ENCODE measurements at places on chromosomes 16 and 17.
A peak's percentile ranks its signal among the peaks of the same experiment; 100 is the strongest.

DNA sequence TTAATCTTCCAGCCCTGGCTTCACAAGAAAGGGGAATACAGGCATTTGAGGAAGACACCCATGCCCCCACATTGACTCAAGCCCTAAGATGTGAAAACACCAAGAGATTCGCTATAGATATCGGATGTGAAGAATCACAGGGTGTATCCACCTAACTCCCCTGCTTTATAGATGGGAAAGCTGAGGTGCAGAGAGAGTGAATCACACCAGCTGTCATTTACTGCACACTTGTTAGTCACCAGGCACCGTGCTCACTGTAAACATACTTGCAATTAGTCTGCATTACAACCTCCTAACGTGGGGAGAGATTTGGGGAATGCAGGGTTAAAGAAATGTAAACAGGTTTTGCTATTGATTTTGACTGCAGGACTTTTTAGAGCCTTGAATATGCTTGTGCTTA is 325.5 kb downstream of the C16orf95 start:
- no peak for DNase-seq

- DNase-seq = no peak
These were observed 26.4 kb downstream of the DUS2 start for GRCh38 chr16:68049449-68049848.

DNA sequence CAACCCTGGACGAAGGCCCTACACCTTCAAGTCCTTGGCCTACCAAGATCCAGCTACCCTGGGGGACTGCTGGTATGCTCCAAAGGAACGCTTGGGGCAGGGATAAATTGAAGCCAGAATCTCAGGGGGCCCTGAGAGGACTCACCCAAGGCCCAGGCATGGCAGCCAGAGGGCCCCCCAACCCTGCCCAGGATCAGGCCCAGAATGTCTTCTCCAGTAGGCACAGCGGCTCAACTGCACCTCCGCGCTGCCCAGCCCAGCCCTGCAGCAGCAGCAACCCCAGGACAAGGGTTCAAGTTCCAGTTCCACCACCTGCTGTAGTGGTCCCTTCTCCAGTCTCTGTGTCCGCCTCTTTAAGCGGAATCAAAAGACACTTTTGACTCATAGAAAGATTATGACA is 2.2 kb downstream of the TFAP4 start:
- peak; percentile 18 for DNase-seq

DNA sequence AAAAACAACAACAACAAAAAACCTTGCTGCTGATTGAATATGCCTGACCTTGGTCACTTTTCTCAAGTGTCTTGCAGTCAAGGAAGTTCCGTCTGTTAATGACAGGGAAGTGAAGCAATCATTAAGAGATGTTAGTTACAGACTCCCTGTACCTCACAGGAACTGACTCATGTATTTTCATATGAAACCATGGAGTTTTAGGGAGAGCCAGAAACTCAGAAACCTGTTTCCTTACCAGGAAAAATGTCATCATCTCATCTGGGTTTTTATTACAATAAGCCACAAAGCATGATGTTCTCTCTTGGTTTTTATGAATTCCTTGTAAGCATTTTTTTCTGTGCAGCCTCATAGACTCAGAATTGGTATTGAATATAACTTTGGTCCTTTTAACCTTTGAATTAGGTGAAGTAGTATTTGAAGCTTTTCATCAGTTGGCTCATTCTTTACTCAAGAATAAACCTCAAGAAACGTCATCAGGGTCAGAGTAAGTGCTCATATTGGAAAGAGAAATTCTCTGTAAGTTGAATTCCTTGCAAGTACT is 10.3 kb downstream of the LYRM1 start:
- no peak for DNase-seq

- DNase-seq = no peak
These were observed 94.4 kb upstream of the CPHXL start for GRCh38 chr16:75820672-75821071.

DNA sequence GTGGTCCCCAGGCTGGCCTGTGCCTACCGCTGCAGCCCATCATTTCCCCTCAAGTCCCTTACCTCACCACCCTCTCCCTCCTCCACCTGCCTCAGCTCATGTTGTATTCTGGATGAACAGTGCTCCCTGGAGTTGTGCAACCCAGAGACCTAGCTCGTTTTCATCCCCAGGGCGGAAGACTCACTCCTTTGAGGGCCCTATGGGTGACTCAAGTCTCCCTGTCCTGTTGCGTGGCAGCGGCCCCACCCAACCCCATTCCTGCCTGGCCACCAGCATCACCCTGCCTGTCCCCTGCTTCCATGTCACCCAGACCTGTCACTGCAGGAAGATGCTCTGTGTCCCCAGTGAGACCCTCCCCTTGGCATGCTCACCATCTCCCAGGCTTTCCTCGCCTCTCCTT is 3.3 kb downstream of the ALOX12B start:
- DNase-seq = no peak

DNA sequence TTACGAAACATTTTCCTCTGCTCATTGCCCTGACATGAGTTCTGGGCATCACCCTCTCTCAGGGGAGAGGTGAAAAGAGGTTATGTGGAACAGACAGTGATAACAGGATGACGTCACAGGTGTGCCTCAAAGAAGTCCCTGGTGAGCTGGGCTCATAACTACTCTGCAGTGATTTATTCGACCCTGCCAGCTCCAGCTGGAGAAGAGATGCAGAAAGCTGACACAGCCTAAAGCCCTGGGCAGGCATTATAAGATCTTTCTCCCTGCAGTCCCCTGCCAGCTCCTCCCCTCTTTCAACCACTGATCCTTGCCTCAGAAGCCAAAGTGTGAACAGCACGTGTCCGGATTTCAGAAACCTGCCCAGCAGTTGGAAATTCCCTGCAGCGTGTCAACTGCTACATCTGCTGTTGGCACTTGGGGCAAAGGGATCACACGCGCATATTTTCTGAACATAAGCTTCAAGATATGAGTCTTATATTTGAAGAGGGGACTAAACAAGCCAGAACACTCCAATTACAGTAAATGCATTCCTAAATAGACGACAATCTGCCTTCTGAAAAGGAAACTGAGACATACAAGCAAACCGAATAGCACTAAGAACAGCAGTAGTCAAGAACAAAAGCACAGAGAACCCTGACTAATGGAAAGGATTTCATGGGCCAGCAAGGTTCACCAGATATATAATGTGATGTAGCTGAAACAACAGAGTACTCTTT is 80.5 kb downstream of the SMG6 start:
- peak; percentile 72 for DNase-seq

DNA sequence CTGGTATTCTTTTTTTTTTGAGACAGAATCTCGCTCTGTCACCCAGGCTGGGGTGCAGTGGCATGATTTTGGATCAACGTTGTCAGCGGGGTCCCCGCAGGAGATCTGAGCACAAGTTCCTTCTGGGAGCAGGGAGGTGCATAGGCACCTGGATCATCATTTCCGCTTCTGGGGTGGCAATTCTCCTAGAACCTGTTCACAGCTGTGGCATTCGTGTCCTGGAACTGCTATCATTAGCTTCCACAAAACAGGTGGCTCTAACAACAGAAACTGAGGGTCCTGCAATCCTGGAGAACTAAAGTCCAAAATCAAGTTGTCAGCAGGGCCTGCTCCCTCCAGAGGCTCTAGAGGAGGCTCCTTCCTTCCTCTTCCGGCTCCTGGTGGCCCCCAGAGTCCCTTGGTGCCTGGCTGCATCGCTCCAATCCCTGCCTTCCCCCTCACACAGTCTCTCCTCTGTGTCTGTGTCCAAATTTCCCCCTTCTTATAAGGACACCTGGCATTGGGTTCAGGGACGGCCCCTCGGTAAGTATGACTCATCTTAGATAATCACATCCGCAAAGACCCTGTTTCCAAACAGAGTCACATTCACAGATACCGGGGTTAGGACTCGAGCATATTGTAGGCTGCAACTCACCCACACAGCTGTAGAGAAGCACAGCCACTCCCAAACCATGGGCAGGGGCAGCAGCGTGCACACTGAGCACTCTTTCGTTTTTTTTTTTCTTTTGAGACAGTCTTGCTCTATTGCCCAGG is 43.5 kb upstream of the KLHDC4 start:
- peak; percentile 76 for DNase-seq

All from RPMI8226 (cell line).